ENCODE measurements at places on chromosomes 3 and 15. TPM values are rescaled to one million over a fixed set of nuclear protein-coding genes. Genes with fewer than 3 reads are reported as not detected.
A peak's percentile ranks its signal among the peaks of the same experiment; 100 is the strongest.

GRCh38 chr3:72331076-72331475 is 517.2 kb downstream of the SHQ1 start:
- DNase-seq, result no peak

GRCh38 chr3:46711305-46711704 is 6.4 kb downstream of the PRSS50 start:
- DNase-seq, result peak; percentile 2

GRCh38 chr3:52317208-52318000 is 1.3 kb downstream of the DNAH1 start:
- peak; percentile 83 for DNase-seq

- peak; percentile 13 for DNase-seq
These were observed 625.8 kb downstream of the TAFA4 start for GRCh38 chr3:68306571-68306970.

DNA sequence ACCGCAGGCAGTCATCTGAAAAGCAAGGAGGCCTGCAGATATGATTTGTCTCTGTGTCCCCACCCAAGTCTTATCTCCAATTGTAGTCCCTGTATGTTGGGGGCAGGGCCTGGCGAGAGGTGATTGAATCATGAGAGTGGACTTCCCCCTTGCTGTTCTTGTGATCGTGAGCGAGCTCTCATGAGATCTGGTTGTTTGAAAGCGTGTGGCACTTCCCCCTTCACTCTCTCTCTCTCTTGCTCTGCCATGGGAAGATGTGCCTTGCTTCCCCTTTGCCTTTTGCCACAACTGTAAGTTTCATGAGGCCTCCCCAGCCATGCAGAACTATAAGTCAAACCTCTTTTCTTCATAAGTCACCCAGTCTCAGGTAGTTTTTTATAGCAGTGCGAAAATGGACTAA is 83.3 kb downstream of the TMCO5A start:
- no peak for DNase-seq

- DNase-seq, result no peak
These were observed 36.2 kb upstream of the LRTM1 start for GRCh38 chr3:54964081-54964480.

The OXTR gene
- 0.70 TPM for total RNA-seq

The CHST2 gene
- 6.8 TPM for total RNA-seq

The SLC30A4 gene
- 1.6 TPM for total RNA-seq
